Endothelial cell of coronary artery (primary cell): ENCODE measurements at places on chromosomes 1 and 21. TPM values are rescaled to one million over a fixed set of nuclear protein-coding genes. Genes with fewer than 3 reads are reported as not detected.

Gene KRTAP10-1
- total RNA-seq, result not detected in 2 replicates

Gene TRIM58
- under 0.01 and 0.09 TPM in 2 replicates for total RNA-seq

Gene TBX15
- total RNA-seq, result under 0.01 and 0.28 TPM in 2 replicates

Gene SOX13
- total RNA-seq, result 20.0 and 21.5 TPM in 2 replicates

Gene OR2AK2
- not detected in 2 replicates for total RNA-seq

Gene DENND2D
- 0.63 and 1.1 TPM in 2 replicates for total RNA-seq
